IPS DF 6.9 (cell line): ENCODE measurements at places on chromosomes 4 and X.

- no peak for DNase-seq
Observed at GRCh38 chrX:44674906-44675305, 132.2 kb upstream of the FUNDC1 start.

- DNase-seq, result no peak
Observed at GRCh38 chr4:100742045-100742444, 224.2 kb upstream of the EMCN start.

DNA sequence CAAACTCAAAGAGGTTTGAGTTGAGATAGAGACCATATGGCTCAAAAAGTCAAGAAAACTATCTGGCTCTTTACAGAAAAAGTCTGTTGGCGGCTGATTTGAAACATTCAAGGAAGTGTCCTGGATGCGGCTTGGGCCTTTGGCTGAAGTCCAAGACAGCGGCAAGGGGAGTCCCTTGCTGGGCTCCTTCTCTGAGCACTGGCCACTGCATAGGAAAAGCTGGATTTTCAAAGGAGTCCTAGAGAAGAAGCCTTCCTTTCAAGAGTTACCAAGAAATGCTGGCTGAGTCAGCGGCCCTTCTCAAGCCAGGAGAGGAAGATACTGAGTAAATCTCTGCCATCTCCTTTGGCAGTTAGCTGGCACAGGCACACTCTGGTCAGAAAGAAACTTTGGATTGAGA, 12.1 kb downstream of the APLN start:
- DNase-seq, result no peak

GRCh38 chrX:153970357-153971123, 1.1 kb downstream of the HCFC1 start:
- no peak for DNase-seq

DNA sequence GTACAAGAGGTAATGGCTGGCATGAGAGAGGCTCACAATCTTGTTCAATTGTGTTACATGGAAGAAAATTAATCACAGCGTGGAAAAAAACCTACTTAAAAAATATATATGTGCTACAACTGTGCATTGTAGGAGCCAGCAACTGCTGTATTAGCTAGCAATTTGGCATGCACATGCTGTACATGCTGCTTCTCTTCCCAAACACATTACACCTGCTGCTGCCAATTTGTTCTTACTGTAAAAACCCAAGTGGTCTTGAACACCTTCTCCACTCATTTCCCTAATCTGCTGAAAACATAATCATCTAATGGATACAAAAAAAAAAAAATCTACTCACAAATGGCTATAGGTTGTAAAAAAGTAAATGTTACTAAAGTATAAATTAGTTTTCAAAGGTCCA, 264.2 kb downstream of the INPP4B start:
- no peak for DNase-seq

DNA sequence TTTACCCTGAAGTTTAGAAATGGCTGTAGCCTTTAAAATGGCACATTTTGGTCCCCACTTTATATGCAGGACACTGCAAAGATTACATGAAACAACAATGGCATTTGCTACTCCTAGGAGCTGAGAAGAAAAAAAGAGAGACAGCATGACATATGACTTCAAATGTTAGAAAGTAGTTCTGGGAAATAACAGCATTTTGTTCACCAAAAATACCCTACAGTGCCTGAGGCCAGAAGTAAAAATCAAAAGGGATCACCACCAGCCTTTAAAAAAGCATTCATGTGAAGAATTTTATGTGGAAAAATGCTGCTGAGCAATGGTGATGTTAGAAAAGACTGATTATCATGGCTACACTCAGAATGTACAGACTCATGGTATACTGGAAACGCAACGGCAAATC, 110.0 kb downstream of the DTHD1 start:
- no peak for DNase-seq

DNA sequence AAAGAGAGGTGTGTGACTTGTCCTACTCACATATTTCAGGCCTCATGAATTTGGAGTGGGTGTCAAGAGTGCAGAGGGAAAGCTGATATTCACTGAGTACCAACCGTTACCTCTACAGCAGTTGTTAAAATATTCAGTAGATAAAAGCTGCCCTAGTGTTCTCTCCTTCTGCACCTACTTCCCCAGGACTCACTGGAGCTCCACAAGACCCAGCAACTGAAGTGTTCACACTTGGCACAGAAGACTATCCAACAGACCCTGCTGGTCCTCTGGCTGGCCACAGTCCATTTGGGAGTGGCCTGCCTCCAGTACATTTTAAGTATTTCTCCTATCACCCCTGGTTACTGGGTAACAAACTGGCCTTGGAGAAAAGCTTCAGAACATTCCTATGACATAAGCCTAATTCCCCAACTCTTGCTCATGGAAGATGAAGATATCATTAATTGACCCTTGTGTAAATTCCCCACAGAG, 70.8 kb downstream of the PPARGC1A start:
- no peak for DNase-seq

GRCh38 chrX:17291171-17291900, 83.7 kb upstream of the NHS start:
- no peak for DNase-seq

GRCh38 chr4:165208221-165208652, 876 bp downstream of the KLHL2 start:
- no peak for DNase-seq

DNA sequence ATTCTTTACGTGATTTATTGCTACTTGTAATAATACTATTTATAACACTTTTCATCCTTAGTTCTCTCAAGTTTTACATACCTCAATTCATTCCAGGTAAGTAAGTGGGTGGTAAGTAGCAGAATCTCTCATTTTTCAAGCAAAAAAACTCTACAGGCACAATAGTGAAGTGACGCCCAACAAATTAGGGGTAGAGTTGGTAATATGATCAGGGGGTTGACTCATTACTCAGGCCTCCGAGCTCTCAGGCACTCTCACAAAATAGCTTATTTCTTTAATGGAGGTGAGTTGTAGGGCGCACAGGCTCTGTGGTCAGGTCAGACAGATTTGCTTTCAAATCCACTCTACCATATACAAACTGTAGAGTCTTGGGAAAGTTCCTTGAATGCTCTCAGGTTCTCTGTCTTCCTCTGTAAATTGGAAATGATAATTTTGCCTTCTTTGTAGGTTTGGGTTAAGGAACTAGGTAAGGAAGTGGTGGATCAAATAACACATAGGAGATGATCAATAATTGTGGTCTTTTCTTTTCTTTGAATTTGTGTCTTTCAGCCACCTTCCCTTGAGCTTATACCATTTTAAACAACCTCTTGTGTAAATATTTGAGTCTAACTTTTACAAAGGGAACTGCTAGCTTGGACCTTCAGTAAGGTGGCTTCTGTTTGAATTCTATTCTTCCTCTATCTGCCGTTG, 134.9 kb upstream of the LEF1 start:
- no peak for DNase-seq

DNA sequence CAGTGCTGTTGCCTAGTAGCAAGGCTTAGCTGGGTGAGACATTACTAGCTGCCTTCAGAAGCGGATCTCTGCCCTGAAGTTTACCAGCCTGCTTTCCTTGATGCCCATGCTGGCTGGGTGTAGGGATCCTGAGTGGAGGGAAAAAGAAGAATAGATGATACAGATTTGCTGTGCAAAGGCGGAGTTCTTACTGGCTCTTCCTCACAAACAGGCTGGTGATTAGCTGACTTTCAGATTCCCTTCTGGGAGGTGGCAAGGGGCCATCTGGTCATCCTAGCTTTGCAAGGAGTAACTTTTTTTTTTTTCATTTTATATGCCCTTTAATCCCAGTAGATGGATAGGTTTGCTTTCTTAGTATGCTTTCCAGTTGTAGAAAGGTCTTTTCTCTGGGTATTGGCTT, 44.8 kb downstream of the SMARCA5 start:
- DNase-seq, result no peak

DNA sequence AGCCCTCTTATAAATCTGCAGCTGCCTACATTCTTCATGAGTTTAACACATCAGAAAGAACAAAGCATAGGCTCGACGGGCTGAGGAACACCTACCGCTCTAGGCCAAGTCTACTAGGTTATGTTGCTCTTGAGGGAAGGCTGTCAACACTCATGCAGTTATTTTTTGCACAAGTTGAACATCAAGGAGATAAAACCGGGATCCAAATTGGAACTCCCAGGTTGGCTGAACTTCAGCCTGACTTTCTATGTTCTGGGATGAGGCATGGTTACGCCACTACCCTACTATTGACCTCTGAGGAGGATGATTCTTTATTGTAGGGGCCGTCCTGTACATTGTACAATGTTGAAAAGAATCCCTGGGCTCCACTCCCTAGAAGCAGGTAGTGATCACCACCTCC, 37.3 kb upstream of the ARSH start:
- DNase-seq, result no peak

DNA sequence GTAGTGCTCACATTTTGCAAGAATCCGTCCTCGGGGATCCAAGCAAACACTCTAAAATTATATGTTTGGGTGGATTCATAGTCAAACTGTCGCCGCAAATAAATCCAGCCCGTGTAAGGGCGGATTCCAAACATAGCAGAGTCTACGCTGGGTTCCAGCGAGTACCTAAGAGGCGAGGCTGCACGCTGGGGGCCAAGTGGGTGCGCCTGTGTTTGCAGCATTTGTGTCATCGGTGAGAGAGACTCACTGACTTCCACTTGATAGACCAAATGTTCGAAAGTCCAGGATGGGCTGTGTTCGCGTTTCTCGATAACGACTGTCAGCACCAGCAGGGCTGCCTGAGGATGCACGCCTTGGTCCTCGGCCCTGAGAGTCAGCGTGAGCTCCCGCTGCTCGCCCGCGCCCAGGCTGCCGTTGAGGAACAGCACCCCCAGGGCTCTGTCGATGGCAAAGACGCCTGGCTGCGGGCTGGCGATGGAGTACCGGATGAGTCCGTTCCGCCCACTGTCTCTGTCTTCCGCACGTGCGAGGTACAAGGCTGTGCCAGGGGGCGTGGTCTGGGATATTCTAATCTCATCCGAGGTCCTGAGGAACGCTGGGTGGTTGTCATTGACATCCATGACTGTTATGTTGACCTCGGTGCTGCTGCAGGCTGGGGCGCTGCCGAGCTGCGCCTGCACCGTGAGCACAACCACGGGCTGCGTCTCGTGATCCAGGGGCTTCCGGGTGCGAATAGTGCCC, 158.7 kb downstream of the DCHS2 start:
- no peak for DNase-seq

DNA sequence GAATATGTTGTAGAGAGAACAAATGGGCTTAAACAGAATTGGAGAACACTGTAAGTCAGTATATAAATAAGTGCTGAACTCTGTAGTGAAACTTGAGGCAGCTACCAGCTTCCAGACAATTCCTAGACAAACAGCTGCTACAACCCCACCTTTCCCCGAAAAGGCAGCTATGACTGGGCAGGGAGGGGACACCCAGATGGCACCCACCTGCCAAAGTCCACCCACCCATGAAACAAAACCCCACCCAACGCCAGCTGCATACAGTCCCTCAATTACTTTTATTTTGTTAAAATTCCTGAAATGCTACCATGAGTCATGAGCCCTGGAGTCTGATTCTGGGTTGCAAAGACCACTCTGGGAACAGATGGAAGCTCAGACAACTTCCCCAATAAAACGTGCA, 24.4 kb downstream of the RELL1 start:
- no peak for DNase-seq

GRCh38 chrX:50871922-50872453, 38.5 kb upstream of the BMP15 start:
- DNase-seq, result no peak

- DNase-seq, result no peak
Observed at GRCh38 chr4:81818385-81818920, 346.7 kb upstream of the RASGEF1B start.

- no peak for DNase-seq
Observed at GRCh38 chrX:13110433-13111324, 66.3 kb upstream of the FAM9C start.

DNA sequence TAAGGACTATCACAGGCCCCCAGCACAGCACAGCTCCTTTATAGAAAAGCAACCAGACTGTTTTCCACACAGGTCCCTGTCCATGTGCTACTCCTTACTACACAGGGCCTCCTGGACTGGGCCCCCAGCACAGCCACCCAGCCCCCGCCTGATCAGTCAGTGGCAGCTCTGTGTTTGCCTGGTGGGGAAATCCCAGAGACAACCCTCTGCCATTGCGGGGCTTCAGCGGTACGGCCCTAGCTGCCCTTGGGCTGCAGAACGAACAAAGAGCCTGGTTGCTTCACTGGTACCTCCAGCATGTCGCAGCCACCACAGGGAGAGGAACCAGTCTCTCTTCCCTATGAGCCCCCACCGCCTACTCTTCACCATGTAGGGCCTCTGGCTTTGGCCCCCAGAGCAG, 30.7 kb downstream of the CBR4 start:
- no peak for DNase-seq

DNA sequence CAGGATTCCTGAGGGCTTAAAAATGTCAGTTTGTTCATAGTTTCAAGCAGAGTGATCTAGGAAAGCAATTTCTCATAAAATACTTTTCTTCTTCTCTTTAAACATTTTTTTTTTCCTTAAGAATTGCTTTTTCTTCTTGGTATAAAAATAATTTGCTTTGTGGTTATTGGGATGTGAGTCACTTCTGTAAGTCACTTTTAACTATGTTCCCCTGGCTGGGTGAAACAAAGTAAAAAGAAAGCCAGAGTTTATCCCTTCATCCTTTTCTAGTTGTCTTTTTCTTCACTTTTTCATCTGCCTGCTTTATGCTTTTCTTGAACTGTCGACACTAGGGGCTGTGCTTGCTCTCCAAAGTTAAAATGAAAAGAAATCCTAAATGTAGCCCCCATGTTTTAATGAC, 33.5 kb downstream of the ARSJ start:
- no peak for DNase-seq

GRCh38 chr4:100547541-100548199, 29.8 kb upstream of the EMCN start:
- DNase-seq, result peak; percentile 39

GRCh38 chr4:40515037-40515397, 114.6 kb downstream of the RBM47 start:
- DNase-seq, result no peak

- DNase-seq, result no peak
Observed at GRCh38 chr4:73679836-73680235, 59.6 kb upstream of the RASSF6 start.

GRCh38 chrX:20333672-20334071, 67.0 kb upstream of the RPS6KA3 start:
- DNase-seq, result no peak

- no peak for DNase-seq
Observed at GRCh38 chr4:52551487-52551886, 107.6 kb downstream of the USP46 start.

DNA sequence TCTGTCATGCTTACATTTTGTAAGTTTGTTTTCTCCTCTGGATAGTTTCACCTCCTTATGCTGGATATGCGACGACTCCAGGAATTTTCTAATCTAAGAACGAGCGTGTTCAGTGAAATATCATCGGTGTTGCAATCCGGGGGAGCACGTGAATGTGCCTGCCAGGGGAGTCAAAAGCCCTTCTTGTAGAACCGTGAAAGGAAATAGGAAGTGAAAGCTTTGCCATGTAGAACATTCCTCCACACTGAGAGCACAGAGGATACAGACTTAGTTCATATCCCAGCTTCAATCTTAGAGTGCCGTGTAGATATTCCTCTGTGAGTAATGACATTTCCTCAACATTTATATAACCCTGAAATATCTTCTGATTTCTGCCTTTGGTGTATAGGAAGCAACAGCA, 121.2 kb downstream of the VEGFC start:
- no peak for DNase-seq

GRCh38 chr4:70868778-70869177, 29.1 kb upstream of the GRSF1 start:
- DNase-seq, result peak; percentile 37
